ENCODE measurements at places on chromosomes 11 and 22.

GRCh38 chr11:58926251-58926650 is 13.0 kb upstream of the GLYATL1 start:
- no peak for DNase-seq

DNA sequence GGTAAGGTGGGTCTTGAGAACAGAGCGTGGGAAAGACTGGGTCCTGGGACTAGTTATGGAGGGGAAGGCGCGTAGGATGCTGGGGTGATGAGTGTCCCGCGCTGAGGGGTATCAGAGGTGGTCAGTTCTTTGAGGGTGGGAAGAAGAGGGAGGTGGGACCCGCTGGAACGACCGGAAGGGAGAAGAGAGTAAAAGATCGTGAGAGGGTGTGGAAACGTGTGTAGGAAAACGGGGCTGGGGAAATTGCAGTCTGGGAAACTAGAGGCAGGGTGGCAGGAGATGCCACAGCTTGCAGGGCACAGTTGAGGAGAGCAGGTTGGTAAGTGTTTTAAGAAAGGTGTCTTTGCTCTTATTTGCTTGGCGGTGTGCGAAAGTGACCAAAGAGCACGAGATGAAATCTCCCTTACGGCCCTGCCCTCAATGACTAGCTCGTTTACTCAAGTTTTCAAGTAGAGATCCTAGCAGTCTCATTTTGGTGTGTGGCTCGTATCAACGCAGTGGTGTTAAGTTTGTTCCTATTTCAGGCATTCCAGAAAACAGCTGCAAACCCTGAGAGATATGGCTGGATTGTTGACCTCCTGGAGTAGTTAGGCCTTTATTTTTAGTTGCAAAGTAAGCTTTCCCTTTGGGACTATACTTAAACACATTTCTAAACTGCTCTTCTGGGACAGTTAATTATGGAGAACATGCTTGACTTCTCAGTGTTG is 615 bp downstream of the STT3A start:
- peak; percentile 17 for DNase-seq

- DNase-seq, result no peak
These were observed 22.7 kb upstream of the CD44 start for GRCh38 chr11:35116245-35116644.

GRCh38 chr11:7595016-7595866 is 78.1 kb downstream of the CYB5R2 start:
- no peak for DNase-seq

GRCh38 chr22:26453216-26453615 is 24.2 kb downstream of the ASPHD2 start:
- no peak for DNase-seq

GRCh38 chr22:40522141-40522540 is 114.4 kb downstream of the MRTFA start:
- DNase-seq, result no peak

GRCh38 chr11:5204787-5205186 is 4.3 kb upstream of the OR51V1 start:
- peak; percentile 40 for DNase-seq

- DNase-seq, result no peak
These were observed 134.9 kb downstream of the MYO18B start for GRCh38 chr22:25876871-25877270.
